ENCODE measurements at places on chromosomes 2 and 18.

- no peak for DNase-seq
These were observed 41.9 kb downstream of the TANC1 start for GRCh38 chr2:159010340-159010739.

- no peak for DNase-seq
These were observed 4.5 kb upstream of the STON1 start for GRCh38 chr2:48525269-48525943.

GRCh38 chr2:235080101-235080500 is 128.3 kb downstream of the SH3BP4 start:
- no peak for DNase-seq

DNA sequence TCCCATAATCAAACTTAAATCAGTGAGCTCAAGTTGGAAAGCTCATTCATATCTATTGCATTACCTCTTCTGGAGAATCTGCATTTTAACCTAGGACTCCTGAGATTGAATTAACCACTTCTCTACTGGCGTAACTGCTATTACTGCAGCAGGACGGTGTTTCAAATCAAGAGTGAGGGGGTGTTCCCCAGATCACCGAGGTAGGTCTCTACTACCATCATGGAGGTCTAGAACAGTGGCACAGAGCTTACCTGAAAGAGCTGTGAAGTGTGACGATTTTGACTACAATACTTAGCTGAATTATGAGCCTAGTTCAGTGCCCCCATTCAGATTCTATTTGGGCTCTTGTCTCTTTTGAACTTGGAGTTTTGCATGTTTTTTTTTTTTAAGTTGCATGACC is 119.5 kb downstream of the POLE4 start:
- DNase-seq, result no peak

DNA sequence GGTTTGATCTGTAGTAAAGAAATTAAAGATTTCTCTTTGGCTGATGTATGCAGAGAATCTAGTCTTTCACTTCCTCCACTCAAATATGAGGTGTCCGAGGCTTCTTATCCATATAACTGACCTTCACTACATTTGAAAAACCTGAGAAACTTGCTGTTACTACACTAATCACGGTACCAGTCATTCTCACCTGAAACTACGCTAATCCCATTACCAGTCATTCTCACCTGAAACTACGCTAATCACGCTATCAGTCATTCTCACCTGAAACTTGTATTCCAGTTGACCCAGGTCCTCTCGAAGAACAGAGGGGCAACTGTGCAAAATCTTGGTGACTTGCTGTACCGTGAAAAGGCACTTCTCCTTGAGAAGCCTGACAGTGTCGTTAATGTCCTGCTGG is 5.1 kb downstream of the MTERF4 start:
- no peak for DNase-seq

DNA sequence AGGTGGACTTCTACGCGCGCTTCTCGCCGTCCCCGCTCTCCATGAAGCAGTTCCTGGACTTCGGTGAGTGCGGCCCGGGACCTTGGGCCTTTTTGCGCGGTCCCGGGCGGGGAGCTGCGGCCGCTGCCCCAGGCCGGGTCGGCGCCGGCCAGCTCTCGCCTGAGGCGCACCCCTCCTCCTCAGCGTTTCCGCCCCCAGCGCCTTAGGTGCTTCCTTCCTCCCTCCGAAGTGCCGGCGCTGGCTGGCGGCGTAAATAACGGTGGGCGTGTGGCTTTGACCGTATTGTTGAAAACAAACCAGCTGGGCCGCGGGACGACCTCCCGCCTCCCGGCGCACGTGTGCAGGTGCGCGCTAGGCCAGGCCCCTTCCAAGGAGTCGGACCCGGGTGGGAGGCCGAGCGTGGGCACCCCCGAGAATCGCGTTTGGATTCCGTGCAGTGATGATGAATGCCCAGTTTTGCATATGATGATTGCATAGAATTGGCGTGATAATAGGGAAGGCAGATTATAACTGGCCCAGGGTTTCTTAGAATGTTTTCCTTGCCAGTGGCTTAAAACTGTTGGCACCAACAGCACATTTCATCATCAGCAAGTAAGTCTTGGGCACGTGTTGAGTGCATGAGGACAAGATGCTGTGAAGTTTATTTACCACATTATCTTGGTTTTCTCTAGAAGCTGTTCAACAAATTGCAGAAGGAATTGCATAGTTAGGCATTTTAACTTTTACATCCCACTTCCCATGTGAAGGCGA is 569 bp downstream of the PDK1 start:
- DNase-seq, result peak; percentile 74

DNA sequence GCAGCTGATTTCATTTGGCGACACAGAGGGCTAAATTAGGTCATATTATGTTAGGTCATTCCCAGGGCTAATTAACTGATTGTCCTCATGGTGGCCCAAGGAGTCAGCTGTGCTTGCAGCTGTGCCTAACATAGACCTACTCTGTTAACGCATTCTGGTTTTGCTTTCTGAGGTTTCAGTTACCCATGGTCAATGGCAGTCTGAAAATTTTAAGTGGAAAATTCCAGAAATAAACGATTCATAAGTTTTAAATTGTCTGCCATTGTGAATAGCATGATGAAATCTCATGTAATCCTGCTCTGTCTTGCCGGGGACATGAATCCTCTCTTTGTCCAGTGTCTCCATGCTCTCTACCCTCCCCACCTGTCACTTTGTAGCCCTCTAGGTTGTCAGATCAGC is 168.7 kb downstream of the KCNS3 start:
- no peak for DNase-seq

- DNase-seq, result no peak
These were observed 813.2 kb downstream of the RNF144A start for GRCh38 chr2:7730449-7730848.

DNA sequence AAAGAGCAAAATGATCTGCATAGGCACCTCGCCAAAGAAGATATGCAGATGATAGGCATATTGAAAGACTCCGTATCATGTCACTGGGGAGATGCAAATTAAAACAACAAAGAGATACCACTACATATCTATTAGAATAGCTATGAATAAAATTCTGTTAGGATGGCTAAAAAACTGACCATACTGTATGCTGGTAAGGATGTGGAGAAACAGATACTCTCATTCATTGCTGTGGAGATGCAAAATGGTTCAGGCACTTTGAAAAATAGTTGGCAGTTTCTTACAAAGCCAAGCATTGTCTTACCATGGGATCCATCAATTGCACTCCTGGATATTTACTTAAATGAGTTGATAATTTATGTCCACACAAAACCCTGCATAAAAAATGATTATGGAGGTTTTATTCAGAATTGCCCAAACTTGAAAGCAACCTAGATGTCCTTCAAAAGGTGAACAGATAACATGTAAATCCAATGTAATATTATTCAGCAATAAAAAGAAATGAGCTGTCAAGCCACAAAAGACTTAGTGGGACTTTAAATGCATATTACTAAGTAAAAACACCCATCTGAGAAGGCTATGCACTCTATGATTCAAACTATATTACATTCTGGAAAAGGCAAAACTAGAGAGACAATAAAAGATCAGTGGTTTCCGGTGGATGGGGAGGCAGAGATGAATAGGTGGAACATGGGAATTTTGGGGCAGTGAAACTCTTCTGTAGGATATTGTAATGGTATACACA is 31.2 kb downstream of the ZNF385B start:
- DNase-seq, result no peak

DNA sequence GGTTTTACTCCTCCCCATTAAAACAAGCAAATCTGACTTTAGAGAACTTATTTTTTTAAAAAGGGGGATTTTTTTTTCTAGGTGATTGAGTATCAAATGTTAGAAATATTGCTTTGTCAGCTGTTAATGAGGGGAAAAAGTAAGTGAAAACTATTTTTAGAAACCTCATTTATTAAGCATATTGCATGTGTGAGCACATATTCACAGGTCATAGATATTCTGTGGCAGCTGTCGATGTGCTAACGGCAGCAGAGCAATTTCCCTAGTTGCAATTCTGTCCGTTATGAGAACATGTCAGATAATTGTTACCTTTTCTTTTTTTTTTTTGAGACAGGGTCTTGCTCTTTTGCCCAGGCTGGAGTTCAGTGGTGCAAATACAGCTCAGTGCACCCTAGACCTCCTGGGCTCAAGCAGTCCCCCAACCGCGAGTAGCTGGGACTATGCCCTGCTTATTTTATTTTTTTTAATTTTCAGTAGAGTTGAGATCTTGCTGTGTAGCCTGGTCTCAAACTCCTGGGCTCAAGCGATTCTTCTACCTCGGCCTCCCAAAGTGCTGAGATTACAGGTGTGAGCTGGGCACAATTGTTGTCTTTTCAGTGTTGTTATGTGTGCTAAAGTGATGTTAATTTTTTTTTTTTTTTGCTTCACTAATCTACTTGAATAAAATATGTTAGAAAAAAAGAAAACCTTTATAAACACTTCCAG is 69.8 kb downstream of the MTA3 start:
- DNase-seq, result no peak

DNA sequence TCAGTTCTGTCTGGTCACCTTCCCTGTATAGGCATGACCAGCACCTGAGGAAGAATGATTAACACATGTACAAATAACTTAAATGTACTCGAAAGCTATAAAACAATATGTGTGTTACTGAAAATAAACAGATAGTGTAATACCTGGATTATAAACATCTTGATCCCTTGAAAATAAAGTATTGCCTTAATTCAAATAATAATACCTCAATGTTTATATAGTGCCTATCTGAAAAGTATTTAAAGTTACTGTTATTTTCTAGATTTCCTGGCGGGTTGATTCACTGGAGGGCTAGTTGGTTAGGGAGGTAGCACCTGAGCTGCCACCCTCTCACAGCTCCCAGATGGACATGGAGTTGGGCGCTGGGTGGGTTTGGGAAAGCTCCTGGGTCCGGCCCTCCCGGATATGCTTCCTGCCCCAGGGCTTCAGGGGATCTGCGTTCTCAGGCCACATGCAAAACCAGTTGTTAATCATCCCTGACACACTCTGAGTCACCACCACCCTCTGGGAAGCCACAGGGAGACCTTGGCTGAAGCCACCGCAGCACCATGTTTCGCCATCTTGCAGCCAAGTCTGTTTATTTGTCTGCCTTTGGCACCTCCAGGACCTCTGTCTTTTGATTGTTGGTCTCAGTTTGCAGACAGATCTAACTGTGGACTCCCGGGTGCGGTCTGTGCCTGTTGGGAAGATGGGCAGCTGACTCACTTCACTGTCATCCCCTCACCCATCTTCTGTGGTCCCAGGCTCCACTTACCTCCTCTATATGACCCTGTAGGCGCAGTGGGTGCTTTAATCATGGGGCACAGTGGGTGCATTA is 35.3 kb downstream of the RAB31 start:
- DNase-seq, result no peak

Measured in sigmoid colon (tissue), 7 donors.